ENCODE measurements at places on chromosomes 16 and 17.

DNA sequence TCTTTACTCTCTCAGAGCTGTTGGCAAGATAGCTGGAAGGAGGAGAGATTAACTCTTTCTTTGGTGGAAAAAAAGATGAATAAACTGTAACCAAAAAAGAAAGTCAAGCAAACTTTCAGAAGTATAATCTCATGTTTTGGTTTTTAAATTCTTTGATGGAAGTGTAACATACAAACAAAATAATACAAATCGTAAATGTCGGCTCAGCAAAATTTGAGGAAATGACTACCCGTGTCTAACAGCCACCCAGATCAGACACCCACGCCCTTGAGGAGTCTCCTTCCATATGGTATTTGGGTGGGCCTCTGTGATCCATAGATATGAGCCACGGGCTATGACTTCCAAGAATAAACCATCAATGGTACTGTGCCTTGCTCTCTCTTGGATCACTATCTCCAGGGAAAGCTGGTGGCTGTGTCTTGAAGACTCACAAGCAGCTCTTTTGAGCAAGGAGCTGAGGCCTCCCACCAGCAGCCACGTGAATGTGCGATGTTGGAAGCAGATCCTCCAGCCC lies 9.6 kb upstream of the CD300C start:
- no peak for DNase-seq

DNA sequence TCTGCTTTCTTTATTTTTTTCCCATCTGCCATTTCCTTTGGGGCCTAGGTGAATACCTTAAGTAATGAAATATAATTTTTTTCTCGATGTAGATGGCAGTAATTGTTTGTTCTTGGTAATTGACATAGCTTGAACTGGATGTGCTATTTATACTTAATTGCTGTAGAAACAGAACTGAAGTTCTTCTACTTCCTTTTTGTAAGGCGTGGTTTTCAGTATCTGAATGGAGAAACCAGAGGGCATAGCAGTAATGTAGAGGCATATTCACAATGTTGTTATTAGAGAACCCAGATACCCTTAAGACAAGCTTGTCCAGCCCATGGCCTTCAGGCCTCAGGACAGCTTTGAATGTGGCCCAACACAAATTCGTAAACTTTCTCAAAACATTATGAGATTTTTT lies 16.4 kb downstream of the ATP6V0A1 start:
- DNase-seq = no peak

GRCh38 chr17:13594310-13594709 lies 7.4 kb downstream of the HS3ST3A1 start:
- no peak for DNase-seq

- DNase-seq = peak; percentile 89
These were observed 10.3 kb downstream of the ZNF771 start for GRCh38 chr16:30417529-30418349.

- no peak for DNase-seq
These were observed 8.0 kb downstream of the CCNF start for GRCh38 chr16:2437032-2437790.

DNA sequence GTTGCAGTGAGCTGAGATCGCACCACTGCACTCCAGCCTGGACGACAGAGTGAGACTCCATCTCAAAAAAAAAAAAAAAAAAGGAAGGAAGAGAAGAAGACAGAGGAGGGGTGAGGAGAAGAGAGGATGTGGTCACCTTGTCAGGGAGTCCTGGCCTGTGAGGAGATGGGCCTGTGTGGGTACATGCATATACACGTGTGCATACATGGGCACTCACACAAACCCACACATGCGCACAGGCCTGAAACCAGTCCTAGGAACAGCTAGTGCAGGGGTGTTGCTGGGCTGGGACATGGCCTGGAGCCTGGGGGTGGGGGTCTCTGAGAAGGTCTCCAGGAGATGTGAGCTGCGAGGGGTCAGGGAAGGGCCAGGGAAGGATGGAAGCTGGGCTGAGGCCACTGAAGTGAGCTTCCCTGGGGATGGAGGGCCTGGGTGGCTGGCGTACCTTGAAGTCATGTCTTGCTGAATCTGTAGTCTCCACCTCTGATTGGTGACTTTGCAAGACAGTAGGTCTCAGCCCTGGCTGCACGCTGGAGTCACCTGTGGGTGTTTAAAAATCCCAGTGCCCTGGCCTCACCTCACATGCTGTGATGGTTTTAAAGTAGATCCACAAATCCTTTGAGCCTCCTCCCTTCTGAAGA lies 72.4 kb downstream of the MRM1 start:
- peak; percentile 21 for DNase-seq

GRCh38 chr17:55350825-55351205 lies 70.8 kb downstream of the MMD start:
- DNase-seq = no peak

DNA sequence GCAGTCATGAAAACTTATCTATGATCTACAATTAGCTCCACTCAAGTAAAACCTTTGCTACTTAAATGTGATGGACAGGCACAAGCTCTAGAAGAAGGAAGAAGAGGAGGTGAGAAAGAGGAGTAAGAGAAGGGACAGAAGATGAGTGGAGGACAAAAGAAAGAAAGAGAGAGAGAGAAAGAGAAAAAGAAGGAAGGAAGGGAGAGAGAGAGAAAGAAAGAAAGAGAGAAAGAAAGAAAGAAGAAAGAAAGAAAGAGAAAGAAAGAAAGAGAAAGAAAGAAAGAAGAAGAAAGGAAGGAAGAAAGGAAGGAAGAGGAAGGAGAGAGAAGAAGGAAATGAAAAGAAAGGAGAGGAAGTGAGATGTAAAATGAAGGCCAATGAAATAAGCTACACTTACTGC lies 2.2 kb upstream of the KRTAP9-3 start:
- no peak for DNase-seq

DNA sequence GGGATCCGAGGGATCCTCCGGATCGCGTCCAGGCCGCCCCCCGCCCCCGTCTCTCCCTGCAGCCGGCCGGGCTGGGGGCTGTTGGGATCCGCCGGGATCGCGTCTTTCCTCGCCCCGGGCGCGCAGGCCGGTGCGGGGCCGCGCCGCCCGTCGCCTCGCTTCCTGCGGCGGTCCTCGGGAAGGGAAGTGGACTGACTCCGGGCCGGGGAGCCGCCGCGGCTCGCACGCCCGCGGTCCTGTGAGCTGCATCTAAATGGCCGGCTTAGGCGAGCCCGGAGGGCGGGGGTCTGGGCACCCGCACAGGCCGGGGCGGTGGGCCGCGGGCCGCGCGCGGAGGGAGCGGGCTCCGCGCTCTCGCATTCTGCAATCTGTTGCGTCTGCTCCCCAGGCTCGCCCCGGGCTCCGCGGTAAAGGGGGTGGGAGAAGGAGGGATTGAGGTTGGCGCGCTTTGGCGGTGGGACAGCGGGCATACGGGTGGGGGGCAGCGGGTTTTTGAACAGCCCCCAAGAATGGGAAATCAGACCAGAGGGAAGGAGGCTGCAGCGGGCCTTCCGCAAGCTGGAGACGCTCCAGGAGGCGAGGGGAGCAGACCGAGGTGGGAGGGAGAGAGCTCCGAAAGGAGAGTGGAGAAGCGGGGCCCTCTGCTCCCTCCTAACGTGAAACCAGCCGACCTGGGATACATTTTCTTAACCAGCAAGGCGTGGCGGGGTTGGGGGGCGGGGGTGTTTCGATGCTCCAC lies 2.2 kb downstream of the TMEM132E start:
- DNase-seq = no peak

DNA sequence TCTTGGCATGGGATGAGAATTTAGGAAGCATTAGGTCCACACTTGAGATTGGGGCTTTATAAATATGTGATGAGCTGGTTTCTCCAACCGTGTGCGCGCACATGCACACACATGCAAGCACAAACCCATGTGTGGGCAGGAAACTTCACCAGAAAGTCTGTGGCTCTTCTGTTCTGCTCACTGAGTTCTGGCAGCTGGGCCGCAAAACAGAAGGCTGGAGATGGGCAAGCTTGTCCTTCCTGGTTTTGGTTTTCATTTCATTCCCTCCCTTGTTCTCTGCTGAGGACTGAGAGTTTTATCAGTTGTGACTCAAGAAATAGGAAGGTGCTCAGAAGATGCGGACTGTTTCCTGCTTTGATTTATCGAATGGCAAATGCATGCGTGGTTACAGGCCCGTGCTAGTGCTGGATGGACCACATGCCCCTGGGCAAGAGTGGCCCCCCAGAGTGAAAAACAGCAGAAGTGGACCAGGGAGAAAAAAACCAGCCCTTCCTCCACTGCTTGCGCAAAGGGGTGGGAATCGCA lies 14.1 kb downstream of the MAP3K14 start:
- peak; percentile 62 for DNase-seq

GRCh38 chr16:17368951-17369350 lies 101.8 kb downstream of the XYLT1 start:
- DNase-seq = no peak

DNA sequence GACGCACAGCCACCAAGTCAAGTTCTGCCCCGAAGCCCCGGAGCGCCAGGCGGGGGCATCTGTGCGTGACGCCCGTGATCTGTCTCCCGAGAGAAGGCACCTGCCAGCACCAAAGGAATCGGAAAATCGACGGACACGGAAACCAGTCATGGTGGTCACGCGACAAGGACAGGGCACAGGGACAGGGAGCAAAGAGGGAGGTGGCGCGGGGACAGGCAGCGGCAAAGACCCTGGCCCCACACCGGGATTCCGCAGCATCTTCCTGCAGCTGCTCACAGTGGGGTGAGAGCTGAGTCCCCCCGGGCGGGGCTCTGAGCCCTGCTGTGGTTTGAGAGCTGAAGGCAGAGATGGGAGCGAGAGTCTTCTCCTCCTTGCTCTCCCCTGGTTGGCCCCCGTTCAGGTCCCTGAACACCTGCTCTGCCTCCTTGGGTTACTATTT lies 56.4 kb downstream of the ABR start:
- no peak for DNase-seq

GRCh38 chr17:6853764-6854442 lies 22.4 kb upstream of the TEKT1 start:
- DNase-seq = peak; percentile 37

DNA sequence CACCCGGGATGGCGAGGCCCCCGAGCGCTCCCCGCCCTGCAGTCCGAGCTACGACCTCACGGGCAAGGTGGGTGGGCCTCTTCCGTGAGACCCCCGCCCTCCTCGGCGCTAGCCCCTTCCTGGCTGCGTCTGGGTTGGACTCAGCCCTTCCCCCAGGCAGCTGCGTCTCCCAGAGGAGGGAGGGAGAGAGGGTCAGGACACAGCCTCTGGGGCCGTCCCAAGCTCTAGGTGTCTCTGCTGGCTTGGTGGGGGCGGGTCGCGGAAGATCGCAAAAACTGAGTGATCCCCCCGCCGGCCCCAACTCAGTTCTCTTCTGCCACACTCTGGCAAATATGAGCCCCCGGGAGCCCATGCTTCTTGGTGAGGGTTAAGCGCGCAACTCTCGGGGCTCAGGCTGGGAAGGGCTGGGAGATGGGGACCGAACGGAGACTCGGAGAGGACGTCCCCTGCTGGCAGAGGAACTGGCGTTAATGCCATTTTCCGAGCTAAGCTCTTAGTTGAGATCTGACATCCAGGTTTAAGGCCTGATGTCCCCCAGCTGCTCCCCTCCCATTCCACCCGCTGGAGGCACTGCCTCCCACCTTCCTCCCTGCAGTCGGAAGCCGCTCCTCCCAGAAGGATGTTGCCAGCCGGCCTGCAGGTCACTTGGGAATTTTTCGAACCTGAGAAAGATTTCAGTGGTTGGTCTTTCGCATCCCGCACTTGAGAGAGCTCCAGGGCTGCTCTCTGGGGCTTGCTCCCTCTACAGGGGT lies 419 bp downstream of the RAB37 start:
- DNase-seq = peak; percentile 69

DNA sequence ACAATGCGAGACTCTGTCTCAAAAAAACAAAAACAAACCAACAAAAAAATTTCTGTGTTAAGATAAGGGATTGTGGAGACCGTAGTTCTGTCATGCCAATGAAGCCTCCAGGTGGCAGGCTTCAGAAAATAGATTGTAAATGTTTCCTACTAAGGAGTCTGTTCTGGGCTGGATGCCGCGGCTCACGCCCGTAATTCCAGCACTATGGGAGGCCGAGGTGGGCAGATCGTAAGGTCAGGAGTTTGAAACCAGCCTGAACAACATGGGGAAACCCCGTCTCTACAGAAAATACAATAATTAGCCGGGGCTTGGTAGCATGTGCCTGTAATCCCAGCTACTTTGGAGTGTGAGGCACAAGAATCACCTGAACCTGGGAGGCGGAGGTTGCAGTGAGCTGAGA lies 4.4 kb upstream of the SNX29 start:
- DNase-seq = no peak

Measured in activated T-cell treated with anti-CD3 and anti-CD28 coated beads, Interleukin-2, amount 50 U/mL, for 48 hours (primary cell).